Retina (tissue), 1 donor: ENCODE measurements at places on chromosomes 3 and 15.
A peak's percentile ranks its signal among the peaks of the same experiment; 100 is the strongest.

DNA sequence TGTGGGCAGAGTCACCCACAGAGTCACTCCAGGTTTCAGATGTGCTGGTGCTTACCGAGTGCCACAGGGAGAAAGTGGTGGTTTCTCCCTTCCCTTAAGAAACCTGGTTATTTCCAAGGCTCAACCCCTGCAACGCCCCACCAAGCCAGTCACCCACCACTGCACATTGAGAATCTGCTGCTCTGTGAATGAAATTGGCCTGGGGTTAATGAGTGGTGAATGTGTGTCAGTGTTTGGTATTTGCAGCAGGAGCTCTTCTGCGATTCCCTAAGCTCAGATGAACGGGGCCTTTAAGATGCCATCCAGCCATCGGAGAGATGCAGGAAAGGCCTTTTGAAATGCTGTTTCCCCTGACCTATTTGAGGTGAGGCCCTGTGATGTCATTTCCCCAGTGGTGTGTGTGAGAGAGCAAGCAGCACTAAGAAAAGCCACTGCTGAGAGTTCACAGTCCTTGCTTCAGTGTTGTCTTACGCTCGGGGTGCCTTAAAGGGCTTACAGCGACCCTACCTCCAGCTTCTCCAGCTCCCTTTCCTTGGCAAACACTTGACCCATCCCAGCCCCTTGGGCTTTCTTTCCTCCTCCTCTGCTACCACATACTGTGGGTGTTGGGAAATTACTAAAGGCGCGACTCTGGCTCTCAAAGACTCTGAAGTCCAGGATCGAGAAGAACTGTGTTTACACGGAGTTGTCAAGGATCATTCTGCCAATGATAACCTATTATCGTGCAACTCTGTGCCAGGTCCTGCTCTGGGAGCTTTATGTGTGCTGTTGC, 68.9 kb downstream of the SMAD3 start:
- DNase-seq: peak; percentile 79

- no peak for DNase-seq
Measured at GRCh38 chr3:77142578-77142977, 102.7 kb downstream of the ROBO2 start.

GRCh38 chr3:77464111-77464688, 424.3 kb downstream of the ROBO2 start:
- DNase-seq: no peak

- no peak for DNase-seq
Measured at GRCh38 chr15:27965546-27965945, 133.6 kb downstream of the OCA2 start.
